Memory B cell (primary cell): ENCODE measurements at places on chromosomes 2 and 18.

- DNase-seq, result no peak
These were observed 426.2 kb downstream of the ERBB4 start for GRCh38 chr2:212112401-212112800.

DNA sequence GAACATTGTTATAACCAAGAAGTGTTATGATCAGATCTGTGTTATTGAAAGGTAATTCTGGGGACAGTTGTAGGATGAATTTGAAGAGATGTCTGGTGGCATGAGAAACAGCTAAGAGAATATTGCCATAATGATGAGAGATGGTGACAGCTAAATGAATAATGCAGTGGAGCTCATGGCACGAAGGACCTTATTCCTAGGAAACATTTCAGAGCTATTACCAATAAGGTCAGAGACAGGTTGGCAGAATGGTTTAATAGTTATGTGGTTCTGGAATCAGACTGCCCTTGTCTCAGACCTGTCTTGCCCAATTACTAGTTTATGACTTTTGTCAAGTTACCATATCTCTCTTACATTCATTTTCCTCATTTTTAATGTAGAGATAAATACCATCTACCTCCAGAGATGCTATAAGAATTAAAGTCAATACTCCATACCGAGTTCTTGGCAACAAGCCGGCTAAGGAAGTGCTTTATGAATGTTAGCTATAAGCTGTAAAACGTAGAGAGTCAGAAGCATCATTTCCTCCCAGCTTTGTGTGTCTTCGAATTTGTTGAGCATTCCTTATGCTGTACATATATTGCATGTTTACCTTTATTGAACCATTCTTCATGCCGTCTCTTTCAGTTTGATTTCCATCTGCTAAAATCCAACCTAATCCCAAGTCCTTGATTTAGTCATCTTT, 73.6 kb upstream of the COL5A2 start:
- no peak for DNase-seq

- no peak for DNase-seq
These were observed 7.7 kb upstream of the ARHGEF4 start for GRCh38 chr2:130829015-130829414.

DNA sequence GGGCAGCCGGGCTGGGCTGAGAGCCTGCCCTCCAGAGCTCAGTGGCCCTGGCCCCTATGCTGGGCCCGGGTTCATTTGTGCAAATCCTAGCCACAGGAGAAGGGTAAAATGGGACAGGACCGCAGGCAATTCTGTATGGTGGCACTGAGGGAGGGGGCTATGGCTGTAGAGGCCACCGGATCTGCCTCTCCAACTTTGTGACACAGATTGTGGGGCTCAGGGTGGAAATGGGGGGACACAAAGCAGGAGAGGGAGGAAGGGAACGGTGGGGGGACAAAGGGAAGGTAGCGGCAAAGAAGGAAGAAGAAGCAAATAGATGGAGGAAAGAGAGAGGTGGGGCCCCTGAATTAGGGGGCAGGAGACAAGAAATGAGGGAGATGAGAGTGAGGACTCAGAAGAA, 201.1 kb downstream of the SMAD2 start:
- DNase-seq, result no peak

DNA sequence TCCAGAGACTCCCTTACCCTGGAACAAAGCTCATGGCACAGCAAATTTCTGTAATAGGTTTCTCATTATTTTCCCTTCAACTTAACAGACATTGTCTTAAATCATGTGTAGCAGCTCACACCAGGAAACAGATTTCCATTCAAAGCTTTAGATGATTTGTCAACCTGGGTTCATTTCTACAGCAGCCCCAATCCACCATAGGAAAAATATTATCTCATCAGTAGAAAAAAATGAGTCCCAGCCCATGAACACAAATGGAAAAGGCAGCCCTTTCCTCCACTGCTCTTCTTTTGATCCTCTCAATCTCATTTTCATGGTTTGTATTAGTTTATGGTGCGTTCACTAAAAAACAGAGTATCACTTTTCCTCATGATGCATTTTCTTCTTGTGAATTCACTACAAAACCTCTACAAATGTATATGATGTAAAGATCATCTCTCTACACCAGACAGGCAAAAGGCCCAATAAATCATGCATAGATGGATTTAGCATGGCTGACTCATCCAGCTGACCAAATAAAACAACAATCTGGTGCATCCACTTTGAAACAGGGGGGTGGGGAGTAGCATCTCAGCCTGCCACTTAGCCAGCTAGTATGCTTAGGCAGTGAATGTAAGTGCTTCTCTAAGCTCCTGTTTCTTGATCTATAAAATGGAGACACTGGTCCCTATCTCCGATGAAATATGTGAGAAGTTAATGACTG, 78.6 kb downstream of the SATB2 start:
- DNase-seq, result no peak

GRCh38 chr2:27502142-27502541, 5.5 kb downstream of the GCKR start:
- no peak for DNase-seq
